Lower lobe of right lung (tissue), 2 donors: ENCODE measurements at places on chromosomes 4 and X.

DNA sequence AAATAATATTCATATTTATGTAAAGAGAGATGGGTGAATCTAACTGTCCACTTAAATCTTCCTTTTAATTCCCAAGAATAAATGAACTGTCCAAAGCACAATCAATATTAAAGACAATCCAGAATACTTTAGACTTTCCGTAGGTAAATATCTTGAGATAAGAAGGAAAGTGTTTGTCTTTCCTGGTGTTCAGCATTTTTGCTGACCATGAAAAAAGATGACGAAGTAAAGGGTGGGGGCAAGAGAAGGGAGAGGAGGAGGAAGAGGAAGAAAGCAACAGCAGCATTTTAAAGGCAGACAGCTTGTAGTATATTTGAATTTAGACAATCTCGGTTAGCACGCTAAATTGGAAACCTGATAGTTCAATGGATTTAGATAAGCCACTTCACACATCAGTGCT is 498.2 kb downstream of the KCNIP4 start:
- H3K4me1 ChIP-seq, result no peaks in the 10 kb centered on the region
- no peak overlapping the region for H3K27ac ChIP-seq
- H3K4me3 ChIP-seq, result no peak overlapping the region
- H3K36me3 ChIP-seq, result no peaks in the 10 kb centered on the region
- no peak for DNase-seq

DNA sequence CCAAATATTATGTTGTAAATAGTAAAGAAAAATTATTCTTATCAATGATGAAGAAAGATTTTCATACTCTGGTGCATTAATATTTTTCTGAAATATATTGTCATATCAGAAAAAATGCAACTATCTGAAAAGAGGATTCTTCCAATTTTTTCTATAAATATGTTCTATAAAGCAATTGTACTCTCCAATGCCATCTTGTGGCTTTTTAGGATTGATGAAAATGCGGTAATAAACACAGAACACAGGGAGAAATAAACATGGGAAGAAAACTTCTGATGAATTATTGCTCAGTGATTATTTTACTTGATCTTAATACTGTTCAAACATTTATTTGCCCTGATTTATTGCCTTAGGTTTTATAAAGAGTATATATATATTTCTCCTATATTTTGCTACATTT is 215.4 kb downstream of the IL1RAPL1 start:
- H3K4me3 ChIP-seq, result no peak overlapping the region
- H3K27ac ChIP-seq, result no peak overlapping the region
- no peak for DNase-seq
- H3K4me1 ChIP-seq, result no peaks in the 10 kb centered on the region
- H3K27me3 ChIP-seq, result no peaks in the 10 kb centered on the region

- DNase-seq, result no peak
- no peak overlapping the region for H3K4me3 ChIP-seq
- H3K36me3 ChIP-seq, result no peaks in the 10 kb centered on the region
- H3K27ac ChIP-seq, result no peak overlapping the region
- peaks cover 23% of the 10 kb centered on the region for H3K27me3 ChIP-seq
- H3K4me1 ChIP-seq, result peaks cover 29% of the 10 kb centered on the region
These were observed 3.0 kb upstream of the KIT start for GRCh38 chr4:54654753-54655152.

DNA sequence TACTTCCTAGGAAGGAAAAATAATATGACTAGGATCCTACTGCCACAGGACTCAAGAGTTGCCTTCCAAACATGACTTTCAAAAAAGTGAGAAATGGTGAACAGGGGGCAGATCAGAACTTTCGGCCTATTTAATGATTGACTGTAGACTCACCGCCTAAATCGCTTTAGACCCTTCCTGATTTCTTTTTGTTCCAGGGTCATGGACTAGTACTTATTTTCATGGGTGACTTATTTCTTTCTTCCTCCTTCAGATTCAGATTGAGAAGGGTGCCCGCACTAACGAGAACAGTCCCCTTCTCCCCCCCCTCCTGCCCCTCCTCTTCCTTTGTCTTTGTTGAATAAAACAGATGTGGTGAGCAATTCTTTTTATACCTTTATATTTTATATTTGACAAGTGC is 48.0 kb upstream of the KLHL8 start:
- no peaks in the 10 kb centered on the region for H3K27me3 ChIP-seq
- no peak overlapping the region for H3K4me3 ChIP-seq
- DNase-seq, result no peak
- H3K4me1 ChIP-seq, result no peaks in the 10 kb centered on the region
- H3K36me3 ChIP-seq, result no peaks in the 10 kb centered on the region

DNA sequence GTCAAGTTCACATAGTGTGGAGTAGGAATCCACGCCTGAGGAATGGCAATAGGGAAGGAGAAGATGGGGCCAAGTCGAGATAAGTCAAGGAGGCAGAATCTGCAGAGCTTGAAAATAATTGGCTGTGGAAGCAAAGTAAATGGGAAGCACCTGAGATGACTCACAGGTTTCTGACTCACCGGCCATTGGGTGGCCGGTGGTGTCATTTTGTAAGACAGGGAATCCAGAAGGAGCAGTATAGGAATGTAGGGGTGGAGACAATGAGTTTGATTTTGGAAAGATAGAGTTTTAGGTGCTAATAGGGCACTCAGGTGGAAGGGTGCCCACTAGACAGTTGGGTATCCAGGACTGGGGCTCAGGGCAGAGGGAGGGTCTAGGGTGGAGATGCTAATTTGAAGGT is 201.0 kb upstream of the MAMLD1 start:
- no peak overlapping the region for H3K4me3 ChIP-seq
- H3K36me3 ChIP-seq, result no peaks in the 10 kb centered on the region
- no peaks in the 10 kb centered on the region for H3K27me3 ChIP-seq
- no peak for DNase-seq
- no peaks in the 10 kb centered on the region for H3K4me1 ChIP-seq
- no peak overlapping the region for H3K27ac ChIP-seq

- no peaks in the 10 kb centered on the region for H3K27me3 ChIP-seq
- DNase-seq, result no peak
- no peak overlapping the region for H3K4me3 ChIP-seq
- no peaks in the 10 kb centered on the region for H3K36me3 ChIP-seq
- no peaks in the 10 kb centered on the region for H3K4me1 ChIP-seq
These were observed 60.1 kb downstream of the GRIA2 start for GRCh38 chr4:157280673-157281072.

DNA sequence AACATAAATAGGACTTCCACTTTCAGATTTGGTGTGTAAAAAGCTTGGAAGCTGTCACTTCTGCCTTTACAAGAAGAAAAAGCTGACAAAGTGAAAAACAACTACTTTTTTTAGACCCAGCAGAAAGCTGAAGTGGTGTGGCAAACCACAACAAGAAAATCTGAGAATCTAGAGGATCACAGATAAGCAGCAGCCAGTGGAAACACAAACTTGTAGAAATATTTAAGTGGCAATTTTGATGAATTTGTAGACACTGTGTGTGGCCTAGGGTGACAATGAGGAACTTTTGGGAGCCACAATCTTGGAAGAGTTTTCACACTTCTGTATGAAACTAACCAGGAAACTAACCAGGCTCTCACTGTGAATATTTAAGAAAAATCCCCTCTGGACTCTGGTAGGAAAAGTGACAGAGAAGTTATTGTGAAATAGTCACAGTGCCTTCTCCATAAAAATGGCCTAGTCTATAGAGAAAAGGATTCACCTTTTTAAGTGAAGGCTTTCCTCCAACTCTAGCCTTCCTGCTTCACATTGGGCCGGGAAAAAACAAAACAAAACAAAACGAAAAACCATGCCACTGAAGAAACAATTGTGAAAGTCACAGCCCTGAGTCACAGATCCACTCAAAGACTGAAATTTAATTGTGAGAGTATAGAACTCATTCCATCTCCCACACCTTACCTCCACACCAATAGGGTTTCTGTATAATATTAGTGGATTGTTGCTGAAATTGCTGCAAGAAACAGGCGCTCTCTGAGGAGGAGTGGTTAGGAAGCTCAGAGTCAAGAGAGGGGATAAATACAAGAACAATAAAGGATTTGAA is 26.7 kb upstream of the GUCY1A1 start:
- DNase-seq, result no peak
- H3K4me3 ChIP-seq, result no peak overlapping the region
- no peaks in the 10 kb centered on the region for H3K27me3 ChIP-seq
- no peak overlapping the region for H3K27ac ChIP-seq
- H3K4me1 ChIP-seq, result peaks cover 22% of the 10 kb centered on the region

- no peaks in the 10 kb centered on the region for H3K4me1 ChIP-seq
- no peak for DNase-seq
- H3K36me3 ChIP-seq, result no peaks in the 10 kb centered on the region
These were observed 180.2 kb downstream of the FRAS1 start for GRCh38 chr4:78237360-78237759.

- H3K27me3 ChIP-seq, result no peaks in the 10 kb centered on the region
- DNase-seq, result no peak
- H3K4me3 ChIP-seq, result no peak overlapping the region
- H3K36me3 ChIP-seq, result no peaks in the 10 kb centered on the region
- H3K27ac ChIP-seq, result no peak overlapping the region
These were observed 18.0 kb downstream of the HDAC8 start for GRCh38 chrX:72554448-72555140.

- H3K27me3 ChIP-seq, result no peaks in the 10 kb centered on the region
- no peaks in the 10 kb centered on the region for H3K4me1 ChIP-seq
- no peak for DNase-seq
- H3K36me3 ChIP-seq, result no peaks in the 10 kb centered on the region
- no peak overlapping the region for H3K27ac ChIP-seq
These were observed 563.6 kb downstream of the RPA4 start for GRCh38 chrX:97447306-97447705.

DNA sequence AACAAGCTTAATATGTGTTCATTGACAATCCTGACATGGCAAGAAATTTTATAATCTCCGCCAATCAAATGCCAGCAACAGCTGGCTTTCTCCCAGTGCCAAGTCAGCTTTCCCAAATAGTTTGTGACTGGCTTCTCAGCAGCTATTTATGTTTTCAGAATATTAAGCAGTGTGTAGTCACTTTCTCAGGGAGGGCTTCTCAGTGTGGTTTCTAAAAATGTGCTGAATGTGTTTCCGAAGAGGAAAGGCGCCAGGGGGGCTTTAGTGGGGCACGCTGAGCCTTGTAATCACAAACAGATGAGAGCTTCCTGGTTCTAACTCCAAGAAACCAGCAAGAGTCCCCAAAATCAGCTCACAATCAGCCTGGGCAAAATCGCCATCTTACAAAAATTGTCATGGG is 258.7 kb upstream of the CPEB2 start:
- DNase-seq, result no peak
- no peaks in the 10 kb centered on the region for H3K27me3 ChIP-seq
- no peak overlapping the region for H3K27ac ChIP-seq

DNA sequence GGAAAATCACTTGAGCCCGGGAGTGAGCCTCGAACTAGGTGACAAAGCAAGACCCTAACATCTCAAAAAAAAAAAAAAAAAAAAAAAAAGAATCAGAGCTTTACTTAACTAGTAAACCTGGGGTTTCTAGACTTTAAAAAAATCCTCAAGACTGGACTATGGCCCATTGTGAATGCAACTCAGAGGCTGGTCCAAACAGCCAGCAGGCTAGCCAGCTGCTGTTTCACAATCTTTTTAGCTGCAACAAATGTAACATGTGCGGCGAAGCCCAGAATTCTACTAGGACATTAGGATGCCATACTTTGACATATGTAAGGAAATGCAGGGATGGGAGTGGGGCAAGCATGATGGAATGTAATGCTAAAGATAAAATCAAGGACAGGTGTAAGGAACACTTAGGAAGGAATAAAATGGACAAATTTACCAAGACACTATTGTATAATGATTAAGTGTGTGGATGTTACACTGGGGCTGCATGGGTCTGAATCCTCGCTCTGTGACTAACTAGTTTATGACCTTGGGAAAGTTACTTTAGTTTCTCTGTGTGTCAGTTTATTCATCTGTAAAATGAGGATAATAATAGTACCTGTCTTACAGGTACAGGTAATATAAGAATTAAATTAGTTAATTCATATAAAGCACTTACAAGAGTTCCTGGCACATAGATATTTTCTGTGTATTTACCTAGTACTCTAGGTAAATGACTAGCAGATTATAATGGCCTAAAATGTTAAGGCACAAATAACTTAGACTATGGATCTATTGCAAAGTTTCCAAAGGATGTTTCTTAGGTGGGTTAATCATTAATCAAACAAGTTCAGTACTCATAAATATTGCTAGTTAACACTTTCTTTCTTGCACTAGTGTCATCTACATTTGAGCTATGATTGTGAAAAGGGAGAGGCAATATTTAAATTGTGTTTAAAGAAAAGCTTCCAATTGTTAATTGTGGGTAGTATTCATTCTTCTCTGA is 49.5 kb downstream of the HELQ start:
- no peaks in the 10 kb centered on the region for H3K4me1 ChIP-seq
- no peak for DNase-seq
- H3K27ac ChIP-seq, result no peak overlapping the region
- H3K4me3 ChIP-seq, result no peak overlapping the region
- no peaks in the 10 kb centered on the region for H3K27me3 ChIP-seq

DNA sequence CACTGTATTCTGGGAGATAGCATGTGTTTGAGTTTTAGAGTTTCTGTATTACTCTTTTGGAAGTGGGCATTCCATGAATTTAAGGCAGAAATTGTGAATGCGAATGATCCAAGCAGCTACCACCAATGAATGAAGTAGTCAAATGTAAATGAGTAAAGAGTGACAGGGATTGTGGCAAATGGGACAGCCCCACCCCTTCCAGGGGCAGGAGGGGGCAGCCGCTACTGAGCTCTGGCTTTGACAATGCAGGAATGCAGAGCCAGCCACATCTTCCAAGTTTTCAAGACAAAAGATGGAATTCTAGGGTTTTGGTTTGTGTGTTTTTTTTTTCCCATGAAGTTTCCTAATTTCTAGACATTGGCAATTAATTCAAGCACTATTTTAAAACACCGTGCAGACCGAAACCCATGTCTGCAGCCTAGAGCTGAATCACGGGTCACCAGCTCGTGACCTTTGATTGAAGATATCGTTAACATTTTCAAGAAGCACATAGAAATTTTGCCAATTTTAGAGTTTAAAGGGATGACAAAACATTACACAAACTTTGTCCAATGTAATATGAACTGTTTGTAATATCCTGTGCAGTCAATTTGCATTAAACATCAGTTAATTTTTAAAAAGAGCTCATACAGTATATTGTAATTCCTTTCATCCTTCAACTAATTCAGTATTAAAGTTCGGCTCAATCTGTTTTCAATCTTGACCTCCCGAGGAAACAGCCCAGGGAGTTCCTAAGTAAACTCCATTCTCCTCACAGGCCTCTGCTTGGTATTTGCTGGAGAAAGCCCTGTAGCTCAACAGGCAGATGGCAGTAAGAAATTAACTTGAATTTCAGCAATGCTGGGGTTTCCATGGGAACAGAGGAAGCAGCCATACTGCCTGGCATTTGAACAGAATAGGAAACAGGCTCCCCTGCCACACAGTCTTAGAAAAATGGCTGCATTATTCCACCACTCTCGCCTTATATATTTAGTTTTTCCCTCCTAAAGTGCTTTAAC is 83.4 kb downstream of the UCHL1 start:
- H3K4me1 ChIP-seq, result no peaks in the 10 kb centered on the region
- DNase-seq, result no peak
- no peaks in the 10 kb centered on the region for H3K36me3 ChIP-seq
- H3K27me3 ChIP-seq, result no peaks in the 10 kb centered on the region
- H3K27ac ChIP-seq, result no peak overlapping the region

- no peak overlapping the region for H3K4me3 ChIP-seq
- H3K27ac ChIP-seq, result no peak overlapping the region
- no peaks in the 10 kb centered on the region for H3K27me3 ChIP-seq
- H3K36me3 ChIP-seq, result no peaks in the 10 kb centered on the region
- DNase-seq, result no peak
These were observed 63.2 kb upstream of the NOCT start for GRCh38 chr4:138952411-138952810.
